ENCODE measurements at places on chromosomes 16 and 17.

GRCh38 chr16:72934636-72935403 is 113.1 kb downstream of the ZFHX3 start:
- no peak for DNase-seq

- no peak for DNase-seq
Observed at GRCh38 chr16:69522041-69522578, 43.7 kb upstream of the NFAT5 start.

DNA sequence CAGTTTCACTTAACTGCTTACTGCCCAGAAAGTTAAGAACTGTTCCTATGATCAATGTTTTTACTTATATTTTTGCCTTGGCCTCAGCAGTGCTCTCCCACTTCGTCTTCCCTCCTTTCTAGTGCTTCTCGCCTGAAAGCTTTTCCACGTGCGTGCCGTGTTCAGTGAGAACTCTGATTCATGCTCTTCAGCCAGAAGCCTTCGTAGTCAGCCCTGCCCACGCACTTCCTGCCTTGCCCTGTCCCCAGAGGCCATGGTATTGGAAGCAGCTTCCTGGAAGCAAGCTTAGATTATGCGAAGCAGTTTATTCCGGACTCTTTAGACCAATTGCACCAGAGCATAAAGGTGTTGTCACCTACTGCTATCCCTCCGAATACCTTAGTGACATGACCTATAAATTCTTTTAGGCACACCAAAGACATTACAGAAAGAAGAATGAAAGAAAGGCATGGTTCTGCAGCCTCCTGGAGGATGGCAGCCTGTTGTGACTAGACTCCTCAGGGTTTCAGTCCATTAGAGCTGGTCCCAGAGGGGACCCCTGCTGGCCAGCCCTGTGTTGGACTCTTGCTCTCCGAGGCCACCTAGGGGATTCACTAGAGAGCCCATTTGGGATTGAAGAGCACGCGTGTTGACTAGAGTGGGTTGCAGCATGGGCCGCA is 105.2 kb downstream of the RPTOR start:
- peak; percentile 85 for DNase-seq

GRCh38 chr17:67386965-67387551 is 10.0 kb downstream of the PITPNC1 start:
- no peak for DNase-seq

DNA sequence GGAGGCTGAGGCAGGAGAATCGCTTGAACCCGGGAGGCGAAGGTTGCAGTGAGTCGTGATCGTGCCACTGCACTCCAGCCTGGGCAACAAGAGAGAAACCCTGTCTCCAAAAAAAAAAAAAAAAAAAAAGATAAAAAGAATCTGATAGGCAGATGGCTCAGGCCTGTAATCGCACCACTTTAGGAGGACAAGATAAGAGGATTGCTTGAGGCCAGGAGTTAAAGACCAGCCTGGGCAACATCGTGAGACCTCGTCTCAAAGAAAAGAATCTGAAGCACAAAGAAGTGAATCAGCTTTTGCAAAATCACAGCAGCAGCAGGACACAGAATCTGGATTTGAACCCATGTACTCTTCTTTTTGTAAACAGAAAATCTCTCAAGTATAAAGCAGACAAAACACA is 7.6 kb downstream of the NOB1 start:
- no peak for DNase-seq

- no peak for DNase-seq
Observed at GRCh38 chr17:62085511-62086408, 20.7 kb upstream of the MED13 start.

- DNase-seq = no peak
Observed at GRCh38 chr17:6205525-6205924, 135.3 kb downstream of the WSCD1 start.

DNA sequence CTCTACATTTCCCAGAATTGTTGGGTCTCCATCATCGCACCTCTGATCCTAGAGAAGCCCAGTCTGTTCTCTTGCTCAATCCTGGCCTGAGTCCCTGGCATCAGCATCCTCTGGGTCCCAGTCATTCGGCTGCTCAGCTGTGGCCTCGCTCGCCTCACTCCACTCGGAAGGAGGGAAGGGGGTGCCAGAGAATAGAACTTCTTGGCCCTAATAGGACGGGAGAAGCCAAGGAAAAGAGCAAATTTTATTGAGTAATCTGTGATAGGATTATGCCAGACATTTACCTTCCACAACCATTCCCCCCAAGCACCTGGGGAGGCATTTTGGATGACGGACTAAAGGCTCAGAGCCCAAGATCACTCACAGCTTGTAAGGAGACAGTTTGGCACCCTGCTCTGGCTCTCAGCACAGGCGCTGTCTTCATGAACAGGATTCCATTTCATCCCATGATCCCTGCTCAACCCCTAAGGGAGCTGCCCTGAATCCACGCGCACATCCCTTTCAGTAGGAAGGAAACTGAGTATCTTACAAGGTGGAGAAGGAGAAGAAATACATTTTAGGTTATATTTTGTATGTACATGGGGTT is 498 bp upstream of the CLEC10A start:
- DNase-seq = peak; percentile 67

GRCh38 chr17:14381606-14382005 is 80.7 kb downstream of the HS3ST3B1 start:
- DNase-seq = no peak

GRCh38 chr17:70006159-70006558 is 68.9 kb upstream of the KCNJ16 start:
- no peak for DNase-seq

GRCh38 chr17:31609996-31610910 is 218.8 kb downstream of the RAB11FIP4 start:
- no peak for DNase-seq

GRCh38 chr16:53183442-53183841 is 128.7 kb downstream of the CHD9 start:
- DNase-seq = no peak

- no peak for DNase-seq
Observed at GRCh38 chr17:8577868-8578267, 52.7 kb downstream of the MYH10 start.

DNA sequence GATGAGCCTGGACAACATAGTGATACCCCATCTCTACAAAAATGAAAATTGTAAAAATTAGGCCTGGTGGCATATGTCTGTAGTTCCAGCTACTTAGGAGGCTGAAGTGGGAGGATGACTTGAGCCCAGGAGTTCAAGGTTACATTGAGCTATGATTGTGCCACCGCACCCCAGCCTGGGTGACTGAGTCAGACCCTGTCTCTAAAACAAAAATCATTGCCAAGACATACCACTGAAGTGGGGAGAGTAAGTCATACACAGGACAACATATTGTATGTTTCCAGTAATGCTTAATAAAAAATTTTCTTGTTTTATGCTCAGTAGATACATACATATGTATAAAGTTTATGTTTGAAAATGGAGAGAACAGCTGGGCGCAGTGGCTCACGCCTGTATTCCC is 39.2 kb downstream of the NDE1 start:
- DNase-seq = no peak

DNA sequence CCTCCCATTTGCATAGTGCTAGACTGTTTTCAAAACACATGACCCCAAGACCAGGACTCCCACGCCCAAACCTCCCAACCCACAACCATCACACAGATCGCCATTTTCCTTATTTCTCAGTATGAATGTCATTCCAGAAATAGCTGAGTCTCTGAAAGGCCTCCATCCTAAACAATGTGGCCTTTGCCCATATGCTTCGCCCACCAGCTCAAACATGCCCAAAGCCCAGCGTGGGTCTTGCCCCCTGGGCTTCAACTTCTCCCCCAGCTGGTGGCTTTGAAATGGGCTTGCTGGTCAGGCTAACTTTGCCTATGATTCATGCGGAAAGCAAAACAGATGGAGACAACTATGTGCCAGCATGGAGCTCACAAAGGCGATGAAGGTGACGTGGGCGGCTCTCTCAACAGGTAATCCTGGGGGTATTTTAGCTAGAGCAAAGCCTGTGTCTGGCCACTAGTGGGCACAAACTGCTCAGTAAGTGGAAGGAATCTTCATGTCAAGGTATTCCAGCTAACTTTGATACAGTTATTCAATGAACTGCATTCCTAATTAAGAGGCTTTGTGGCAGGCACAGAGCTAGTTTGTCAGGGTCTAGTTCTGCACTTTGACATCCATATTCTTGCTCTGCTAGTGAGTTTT is 17.1 kb downstream of the PMP22 start:
- no peak for DNase-seq

DNA sequence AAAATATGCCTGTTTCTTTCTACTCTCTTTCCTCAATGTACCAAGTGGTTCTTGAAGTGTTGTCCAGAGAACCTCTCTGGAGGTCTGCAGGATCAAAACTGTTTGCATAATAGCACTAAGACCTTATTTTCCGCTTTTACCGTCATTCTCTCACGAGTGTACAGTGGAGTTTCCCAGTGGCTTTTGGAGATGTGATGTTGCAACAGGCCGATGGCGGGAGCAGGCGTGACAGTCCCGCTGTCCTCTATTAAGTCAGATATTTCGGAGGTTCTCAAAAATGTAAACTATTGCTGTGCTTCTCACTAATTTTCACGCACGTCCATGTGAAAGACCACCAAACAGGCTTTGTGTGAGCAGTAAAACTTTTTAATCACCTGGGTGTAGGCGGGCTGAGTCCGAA is 8.3 kb upstream of the GPRC5B start:
- no peak for DNase-seq

- DNase-seq = peak; percentile 79
Observed at GRCh38 chr17:15171167-15172047, 93.7 kb downstream of the PMP22 start.

GRCh38 chr16:907842-908241 is 62.9 kb downstream of the LMF1 start:
- peak; percentile 12 for DNase-seq

DNA sequence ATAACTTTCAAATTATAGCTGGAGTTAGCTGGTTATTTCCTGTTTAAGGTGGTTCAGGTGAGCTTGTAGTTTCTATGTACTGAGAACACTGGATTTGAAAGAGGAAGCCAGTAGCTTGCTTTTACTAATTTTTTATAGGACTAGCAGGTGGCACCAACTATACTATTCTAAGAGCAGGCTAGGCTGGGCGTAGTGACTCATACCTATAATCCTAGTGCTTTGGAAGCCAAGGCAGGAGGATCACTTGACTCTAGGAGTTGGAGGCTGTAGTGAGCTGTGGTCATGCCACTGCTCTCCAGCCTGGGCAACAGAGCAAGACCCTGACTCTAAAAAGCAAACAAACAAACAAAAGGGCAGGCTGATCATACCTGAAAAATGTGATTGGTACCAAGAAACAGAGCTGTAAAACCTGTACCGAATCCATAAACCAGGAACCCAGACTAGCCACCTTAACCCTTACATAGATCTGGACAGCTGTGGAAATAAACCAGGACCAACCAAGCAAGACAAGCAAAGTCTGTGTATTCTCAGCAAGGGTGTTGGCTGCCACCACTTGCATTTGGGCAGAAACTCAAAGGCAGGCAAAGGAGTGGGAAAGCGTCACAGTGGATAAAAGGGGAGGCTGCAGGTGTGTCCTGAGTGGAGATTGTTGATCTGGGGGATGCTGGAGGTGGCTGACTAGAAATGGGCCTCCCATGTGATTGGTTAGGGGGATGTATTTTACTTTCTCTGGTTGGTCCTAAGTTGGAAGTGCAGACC is 36.3 kb downstream of the SLC47A1 start:
- DNase-seq = no peak

DNA sequence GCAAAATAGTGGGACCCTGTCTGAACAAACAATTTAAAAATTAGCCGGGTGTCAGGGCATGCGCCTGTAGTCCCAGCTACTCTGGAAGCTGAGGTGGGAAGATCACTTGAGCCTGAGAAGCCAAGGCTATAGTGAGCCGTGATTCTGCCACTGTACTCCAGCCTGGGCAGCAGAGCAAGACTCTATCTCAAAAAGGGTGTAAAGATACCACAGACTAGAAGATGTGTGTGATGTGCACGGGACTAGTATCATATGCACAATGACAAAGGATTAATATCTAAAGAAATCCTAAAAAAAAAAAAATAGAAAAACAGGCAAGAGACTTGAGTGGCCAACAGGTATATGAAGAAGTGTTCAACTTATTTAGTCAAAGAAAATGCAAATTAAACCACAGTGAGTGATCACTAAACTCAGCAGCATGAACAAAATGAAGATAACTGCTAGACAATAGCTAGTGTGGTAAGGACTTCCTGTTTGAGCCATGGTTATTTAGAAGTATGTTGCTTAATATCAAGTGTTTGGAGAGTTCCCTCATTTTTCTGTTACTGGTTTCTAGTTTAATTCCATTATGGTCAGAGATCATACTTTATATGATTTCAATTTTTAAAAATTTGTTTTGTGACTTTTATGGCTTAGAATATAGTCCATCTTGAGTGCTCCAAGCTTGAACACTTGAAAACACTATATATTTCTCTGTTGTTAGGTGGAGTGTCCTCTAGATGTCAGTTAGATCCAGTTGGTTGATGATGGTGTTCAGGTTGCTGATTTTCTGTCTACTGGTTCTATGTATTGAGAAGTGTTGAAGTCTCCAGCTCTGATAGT is 14.7 kb upstream of the SLX4 start:
- no peak for DNase-seq

GRCh38 chr17:65278820-65279184 is 141.6 kb downstream of the RGS9 start:
- DNase-seq = no peak

GRCh38 chr17:9971991-9972390 is 66.9 kb upstream of the RCVRN start:
- no peak for DNase-seq

DNA sequence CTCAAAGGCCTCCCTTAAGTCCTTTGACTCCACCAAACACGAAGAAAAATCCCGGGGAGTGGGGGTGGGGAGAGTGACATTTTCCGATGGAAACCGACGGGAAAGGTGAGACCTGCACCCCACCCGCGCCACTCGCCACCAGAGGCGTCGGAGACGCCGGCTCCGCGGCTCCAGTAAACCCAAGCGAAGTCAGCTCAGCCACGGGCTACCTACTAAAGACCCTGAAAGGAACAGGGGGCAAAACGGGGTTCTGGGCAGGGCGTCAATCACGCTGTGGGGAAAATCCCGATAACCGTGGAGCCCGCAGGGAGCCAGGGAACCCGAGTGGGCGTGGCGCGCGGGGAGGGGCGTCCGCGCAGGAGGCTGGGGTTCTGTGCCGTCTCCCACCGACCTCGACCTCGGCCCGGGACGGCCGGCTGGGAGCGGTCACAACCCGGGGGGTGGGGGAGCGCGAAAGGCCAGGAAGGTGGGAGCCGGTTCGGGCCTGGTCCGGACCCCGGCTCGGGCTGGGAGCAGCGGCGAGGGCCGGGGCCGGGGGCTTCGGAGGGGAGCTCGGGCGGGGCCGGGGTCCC is 565 bp downstream of the WDR45B start:
- peak; percentile 86 for DNase-seq

GRCh38 chr17:76547183-76547641 is 7.4 kb downstream of the PRCD start:
- no peak for DNase-seq

- no peak for DNase-seq
Observed at GRCh38 chr17:45651145-45651709, 132.9 kb upstream of the CRHR1 start.

GRCh38 chr16:31364421-31364820 is 9.4 kb downstream of the ITGAX start:
- DNase-seq = peak; percentile 34

- no peak for DNase-seq
Observed at GRCh38 chr17:82334622-82335394, 1.2 kb upstream of the SECTM1 start.

- no peak for DNase-seq
Observed at GRCh38 chr17:55521186-55521585, 9.9 kb upstream of the SMIM36 start.

GRCh38 chr17:27853091-27853490 is 40.1 kb downstream of the LYRM9 start:
- no peak for DNase-seq
